NCI-H446 (cell line): ENCODE measurements at places on chromosomes 5 and 9.

- DNase-seq = no peak
Measured at GRCh38 chr9:76390656-76391055, 3.6 kb downstream of the RFK start.

DNA sequence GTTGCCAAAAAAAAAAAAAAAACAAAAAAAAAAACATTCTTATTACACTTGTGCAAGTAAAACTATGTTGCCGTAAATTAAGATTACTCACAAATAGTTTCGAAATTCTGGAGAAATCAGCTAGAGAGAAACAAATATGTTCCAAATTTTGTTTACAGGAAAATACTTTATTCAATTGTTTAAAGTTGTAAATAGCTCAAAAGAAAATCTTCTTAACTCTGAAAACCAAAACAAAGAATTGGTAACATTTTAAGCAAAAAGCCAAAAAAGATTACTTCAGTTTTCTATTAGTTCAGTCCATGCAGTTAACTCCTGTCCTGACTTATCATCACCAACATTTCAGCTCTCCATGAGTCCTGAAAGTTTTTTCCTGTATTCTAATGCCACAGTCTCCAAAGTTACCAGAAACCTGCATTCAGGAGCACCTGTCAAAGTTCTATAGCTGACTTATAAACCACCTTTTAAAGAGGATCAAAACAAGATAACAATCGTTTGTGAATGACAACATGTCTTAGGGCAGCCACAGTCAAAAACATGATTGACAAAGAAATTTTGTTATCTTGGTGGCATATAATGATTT, 194.1 kb downstream of the RANBP17 start:
- DNase-seq = no peak

DNA sequence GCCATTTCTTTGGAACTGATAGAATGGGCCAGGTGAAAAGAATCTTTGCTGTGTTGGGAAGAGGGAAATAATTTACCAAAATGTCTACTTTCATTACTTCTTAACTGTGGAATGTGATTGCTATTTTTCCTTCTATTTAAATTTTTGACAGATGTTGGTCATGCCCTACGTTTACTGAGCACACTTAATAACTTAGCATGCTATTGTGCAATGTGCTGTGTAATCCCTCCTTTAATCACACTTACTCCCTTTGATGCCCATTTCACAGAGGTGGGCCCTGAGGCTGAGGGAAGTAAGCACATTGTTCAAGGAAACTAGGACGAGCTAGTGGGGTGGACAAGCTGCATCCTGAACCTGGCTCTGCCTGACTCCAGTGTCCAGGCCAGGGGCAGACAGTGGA, 47.8 kb upstream of the INSYN2B start:
- no peak for DNase-seq

- DNase-seq = no peak
Measured at GRCh38 chr5:73254642-73255041, 81.6 kb downstream of the TMEM174 start.

DNA sequence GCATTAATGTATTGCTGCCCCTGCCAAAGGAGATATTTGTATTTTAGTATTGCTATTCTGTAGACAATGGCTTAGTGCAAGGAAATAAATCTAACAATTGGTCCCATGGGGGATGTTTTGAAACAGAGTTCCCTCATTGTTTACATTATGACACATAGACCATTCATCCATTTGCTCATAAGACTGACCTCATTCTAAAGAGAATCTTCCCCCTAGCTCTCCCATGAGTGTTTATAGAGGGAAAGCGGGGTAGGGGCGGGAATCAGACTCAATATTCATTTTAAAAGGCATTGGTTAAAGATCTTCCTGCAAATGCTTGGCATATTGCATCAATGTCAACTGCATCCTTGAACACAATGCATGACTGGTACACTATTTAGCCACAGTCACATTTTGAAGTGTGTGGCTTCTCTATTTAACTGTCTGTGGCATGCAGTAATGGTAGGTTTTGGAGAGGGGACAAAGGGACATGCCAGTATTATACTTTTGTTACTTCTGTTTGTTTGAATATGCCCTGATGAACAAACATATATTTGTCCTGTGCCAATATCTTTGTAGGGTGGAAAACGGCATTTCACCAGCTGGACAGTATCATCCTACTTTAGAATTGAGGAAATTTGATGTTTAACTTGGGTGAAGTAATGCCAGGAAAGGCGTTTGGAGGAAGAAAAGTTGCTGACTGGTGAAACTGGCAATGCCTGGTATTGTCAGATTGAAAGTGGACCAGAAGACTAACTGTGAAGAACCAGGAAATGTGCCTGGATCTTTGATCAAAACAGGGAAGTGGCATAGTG, 84.1 kb upstream of the MEGF10 start:
- DNase-seq = no peak

DNA sequence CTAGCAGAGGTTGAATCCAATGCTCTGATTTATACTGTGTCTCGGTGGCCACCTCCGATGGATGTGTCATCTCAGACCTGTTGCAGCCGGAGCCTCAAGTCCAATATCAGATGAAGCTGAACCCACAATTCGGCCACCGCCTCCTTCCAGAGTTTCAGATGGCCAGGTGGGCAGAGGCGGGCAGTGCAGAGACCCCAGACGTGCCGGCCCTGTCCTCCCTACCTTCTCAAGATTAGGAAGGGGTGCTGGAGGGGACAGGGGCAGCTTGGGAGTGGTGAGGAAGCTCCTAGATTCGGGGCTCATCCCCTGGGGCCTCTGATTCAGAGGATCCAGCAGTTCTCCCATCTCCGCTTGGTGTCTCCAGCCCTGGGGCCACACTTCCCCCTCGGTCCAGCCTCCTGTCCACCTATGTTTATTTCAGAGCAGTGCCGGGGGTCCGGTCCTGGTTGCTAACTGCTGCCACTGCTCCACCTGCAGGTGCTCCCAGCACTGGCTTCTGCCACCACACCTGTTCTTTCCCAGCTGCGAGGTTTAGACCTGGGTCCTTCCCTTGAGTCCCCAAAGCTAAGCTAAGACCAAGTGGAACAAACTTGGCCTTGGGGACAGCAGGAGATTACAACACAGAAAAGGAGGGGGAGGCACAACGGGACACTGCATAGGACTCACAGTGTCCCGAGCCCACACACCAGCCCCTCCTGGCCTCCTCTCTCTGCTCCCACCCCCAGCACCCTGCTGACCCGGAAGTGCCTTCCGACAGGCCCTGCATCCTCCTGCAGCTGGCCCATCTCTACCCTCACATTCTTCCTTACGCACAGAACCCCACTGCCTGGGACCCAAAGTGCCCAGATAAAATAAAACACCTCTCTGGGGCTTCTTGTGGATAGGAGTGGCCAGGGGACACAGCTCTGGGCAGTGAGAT, 81.6 kb downstream of the NTNG2 start:
- DNase-seq = no peak

GRCh38 chr9:136771907-136772415, 7.6 kb upstream of the LCN15 start:
- DNase-seq = no peak

DNA sequence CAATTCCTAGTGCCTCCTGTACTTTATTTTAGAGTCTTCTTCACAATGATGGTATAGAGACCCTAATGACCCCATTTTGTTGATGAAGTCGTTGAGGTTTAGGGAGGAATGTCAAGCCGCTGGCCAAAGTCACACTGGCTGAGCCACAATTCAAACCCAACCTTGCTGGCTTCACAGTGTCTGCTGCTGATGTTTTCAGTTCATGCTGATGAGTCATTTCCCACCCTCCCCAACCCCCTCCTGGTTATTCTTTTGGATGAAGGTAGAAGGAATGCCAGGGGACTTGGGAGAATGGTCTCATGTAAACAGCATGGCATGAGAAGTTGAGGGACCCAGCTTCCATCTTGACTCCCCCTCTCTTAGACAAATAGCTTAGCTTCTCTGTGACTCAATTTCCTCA, 68.6 kb downstream of the TMEM252 start:
- no peak for DNase-seq
